NCI-H1092 treated with DMSO at 0.1 percent for 48 hours (cell line): ENCODE measurements at places on chromosomes 12 and 14.

GRCh38 chr14:99034711-99035171 lies 237.3 kb downstream of the BCL11B start:
- DNase-seq, result no peak

- peak; percentile 31 for DNase-seq
These were observed 25.8 kb upstream of the MSI1 start for GRCh38 chr12:120394483-120395367.

GRCh38 chr14:89279649-89280232 lies 137.3 kb downstream of the FOXN3 start:
- DNase-seq, result no peak

GRCh38 chr12:93676408-93677194 lies 574 bp upstream of the CRADD start:
- DNase-seq, result no peak

- peak; percentile 31 for DNase-seq
These were observed 25.2 kb upstream of the RND1 start for GRCh38 chr12:48890657-48891418.

GRCh38 chr12:41045509-41045908 lies 142.6 kb upstream of the PDZRN4 start:
- DNase-seq, result no peak

GRCh38 chr14:94109915-94110250 lies 653 bp upstream of the IFI27 start:
- no peak for DNase-seq

GRCh38 chr12:1697271-1697670 lies 6.4 kb downstream of the ADIPOR2 start:
- DNase-seq, result no peak
